Left renal pelvis (tissue), 4 donors: ENCODE measurements at places on chromosomes 7 and 10. TPM values are rescaled to one million over a fixed set of nuclear protein-coding genes. Genes with fewer than 3 reads are reported as not detected.

DNA sequence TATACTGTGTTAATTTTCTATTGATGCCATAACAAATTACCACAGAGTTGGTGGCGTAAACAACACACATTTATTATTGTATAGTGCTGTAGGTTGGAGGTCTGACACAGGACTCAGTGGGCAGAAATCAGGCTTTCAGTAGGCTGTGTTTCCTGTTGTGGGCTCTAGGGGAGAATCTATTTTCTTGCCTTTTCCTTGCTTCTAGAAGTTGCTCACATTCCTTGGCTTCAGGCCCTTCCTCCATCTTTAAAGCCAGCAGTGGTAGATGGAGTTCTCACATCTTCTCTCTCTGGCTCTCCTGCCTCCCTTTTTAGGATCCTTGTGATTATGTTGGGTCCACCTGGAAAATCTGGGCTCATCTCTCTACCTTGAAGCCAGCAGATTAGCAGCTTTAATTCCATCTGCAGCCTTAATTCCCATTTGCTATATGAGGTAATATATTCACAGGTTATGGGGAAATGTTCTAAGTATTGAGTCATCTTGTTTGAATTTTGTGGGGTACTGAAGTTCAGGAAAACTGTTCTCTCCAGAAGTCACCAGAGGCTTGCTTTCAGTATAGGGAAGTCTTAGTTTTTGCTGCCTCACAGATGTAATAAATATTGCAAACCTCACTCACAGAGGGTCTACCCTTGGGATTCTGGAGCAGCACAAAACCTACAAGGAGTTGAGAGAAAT lies 38.9 kb downstream of the CCNY start:
- no peak for DNase-seq

- no peak for DNase-seq
Observed at GRCh38 chr10:15320522-15321203, 50.4 kb downstream of the FAM171A1 start.

GRCh38 chr7:66522518-66522917 lies 106.2 kb upstream of the KCTD7 start:
- DNase-seq = no peak

DNA sequence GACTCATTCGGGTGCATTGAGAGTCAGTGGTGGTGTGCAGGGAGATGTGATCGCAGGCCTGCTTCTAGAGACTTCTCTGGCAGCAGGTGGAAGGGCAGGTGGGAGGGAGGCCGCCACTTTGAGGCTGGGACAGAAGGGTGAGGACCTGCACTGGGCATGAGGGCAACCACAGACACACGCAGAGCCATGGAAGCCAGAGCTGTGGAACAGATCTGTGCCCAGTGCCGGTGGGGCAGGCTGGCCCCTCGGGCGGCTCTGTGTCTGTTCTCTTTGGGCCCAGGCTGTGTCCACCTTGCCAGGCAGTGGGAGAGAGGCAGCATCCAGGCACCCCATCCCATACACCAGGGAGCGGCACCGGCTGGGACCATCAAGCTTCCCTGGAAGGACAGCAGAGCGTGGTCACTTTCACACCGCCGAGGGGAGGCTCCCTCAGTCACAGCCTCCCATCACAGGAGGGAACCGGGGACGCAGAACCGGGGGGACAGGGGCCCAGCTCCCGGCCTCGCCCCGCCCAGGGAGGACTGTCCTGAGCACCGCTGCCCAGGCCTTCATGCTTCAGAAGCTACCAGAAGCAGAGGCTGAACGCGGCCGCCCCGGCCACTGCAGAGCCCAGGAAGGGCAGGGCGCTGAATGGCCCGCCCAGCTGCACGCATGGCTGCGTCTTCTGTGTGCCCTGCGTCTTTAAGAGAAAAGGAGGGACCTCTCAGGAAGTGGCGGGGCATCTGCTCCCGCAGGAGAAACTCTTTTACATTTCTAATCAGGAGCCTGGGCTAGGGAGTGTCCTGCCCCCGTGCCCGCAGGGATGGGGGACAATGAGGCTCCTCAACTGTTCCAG lies 32.1 kb downstream of the EN2 start:
- no peak for DNase-seq

DNA sequence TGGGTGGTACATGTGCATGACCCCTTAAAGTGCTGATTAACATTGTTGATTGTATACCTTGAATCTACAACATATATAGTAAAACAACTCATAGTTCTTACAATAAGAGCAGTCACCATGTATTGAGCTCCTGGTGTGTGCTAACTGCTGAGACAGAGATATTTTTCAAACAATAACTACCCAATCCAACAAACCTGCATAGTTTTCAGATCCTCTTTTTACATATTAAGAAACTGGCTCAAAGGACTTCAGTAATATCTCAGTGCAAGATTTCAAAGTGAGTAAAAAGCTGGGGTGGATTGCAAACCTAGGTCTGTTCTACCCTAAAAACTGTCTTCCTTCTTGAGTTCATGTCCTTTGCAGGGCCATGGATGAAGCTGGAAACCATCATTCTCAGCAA lies 272.2 kb downstream of the SNX13 start:
- no peak for DNase-seq

- peak; percentile 66 for DNase-seq
Observed at GRCh38 chr10:29688230-29688661, 53.5 kb upstream of the SVIL start.

GRCh38 chr7:44247868-44248651 lies 47.3 kb downstream of the YKT6 start:
- no peak for DNase-seq

DNA sequence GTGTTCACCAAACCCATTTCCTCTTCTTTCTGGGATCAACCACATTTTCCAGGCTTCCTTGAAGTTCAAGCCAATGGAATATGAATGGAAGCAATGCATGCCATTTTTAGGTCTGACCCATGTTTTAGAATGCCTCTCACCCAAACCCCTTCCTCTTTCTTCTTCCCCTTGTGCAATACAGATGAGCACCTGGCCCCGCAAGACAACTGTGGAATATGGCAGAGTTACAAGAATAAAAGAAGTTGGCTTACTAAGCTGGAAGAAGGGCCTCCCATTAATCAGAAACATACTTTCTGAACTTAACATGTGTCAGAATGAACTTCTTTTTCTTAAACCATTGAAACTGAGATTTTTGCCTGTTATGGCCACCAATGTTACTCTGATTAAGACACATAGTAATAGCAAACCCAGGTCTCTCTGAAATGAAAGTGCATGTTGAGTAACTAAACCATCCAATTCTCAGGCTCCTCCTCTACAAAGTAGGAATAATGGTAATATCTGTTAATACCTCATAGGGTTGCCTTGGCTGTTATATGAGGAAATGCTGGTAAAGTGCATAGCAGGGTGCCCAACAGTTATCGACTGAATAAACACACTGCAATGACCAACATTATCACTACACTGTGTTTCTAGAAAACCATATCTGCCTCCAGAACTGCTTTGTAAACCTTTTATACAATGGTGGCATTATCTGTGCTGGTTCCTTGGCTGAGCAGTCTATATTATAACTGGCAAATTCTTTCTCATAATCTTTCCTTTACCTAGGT lies 382.2 kb upstream of the NRP1 start:
- no peak for DNase-seq

GRCh38 chr7:68684246-68684839 lies 913.9 kb upstream of the AUTS2 start:
- no peak for DNase-seq

DNA sequence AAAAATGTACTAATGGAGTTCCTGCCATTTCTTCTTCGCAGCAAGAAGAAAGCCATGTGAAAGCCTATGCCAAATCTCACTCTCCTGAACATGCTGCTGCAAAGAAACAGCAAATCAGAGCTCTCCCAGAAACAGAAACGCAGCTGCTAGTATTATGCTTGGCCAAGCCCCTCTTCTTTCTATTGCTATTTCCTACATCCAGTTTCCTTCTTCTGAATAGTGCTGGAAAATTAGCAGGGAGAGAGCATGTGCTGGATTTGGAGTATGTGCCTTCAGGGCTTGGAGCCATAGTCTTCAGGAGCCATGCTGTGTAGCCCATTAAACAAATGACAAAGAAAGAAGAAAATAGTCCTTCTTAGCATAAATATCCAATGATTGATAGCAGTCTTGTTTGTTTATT lies 852.0 kb upstream of the PHF14 start:
- DNase-seq = no peak

- no peak for DNase-seq
Observed at GRCh38 chr7:90671571-90671970, 75.5 kb downstream of the CDK14 start.

- DNase-seq = no peak
Observed at GRCh38 chr10:114879541-114880158, 58.1 kb downstream of the FHIP2A start.

DNA sequence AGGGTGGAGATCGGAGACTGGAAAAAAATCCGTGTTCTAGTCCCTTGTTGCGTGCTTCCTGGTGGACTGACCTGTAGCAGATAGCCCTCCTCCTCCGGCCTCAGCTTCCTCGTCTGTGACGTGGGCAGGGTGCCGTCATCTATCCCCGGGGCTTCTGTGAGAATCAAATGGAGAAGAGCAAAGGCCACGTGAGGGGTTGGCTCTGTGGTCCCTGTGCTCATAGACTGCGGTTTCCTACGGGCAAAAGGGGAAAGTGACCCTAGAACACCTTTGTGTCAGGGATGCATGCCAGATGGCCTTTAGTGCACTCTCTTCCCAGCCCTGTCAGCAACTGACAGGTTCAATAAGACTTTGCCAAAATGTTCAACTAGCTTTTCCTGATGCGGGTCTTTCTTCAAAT lies 33.7 kb downstream of the GRK5 start:
- DNase-seq = no peak

Gene MACC1
- 0.15 TPM for polyA plus RNA-seq

Gene TAS2R39
- not detected for polyA plus RNA-seq

Gene CHST15
- 38.5 TPM for polyA plus RNA-seq

Gene TSPAN12
- polyA plus RNA-seq = 180 TPM

Gene PLA2G12B
- 8.2 TPM for polyA plus RNA-seq

Gene PLEKHS1
- 0.14 TPM for polyA plus RNA-seq
